ENCODE measurements at places on chromosomes 7 and 10.

GRCh38 chr7:47885987-47886811, 62.1 kb downstream of the PKD1L1 start:
- DNase-seq = no peak

GRCh38 chr10:91163269-91163868, 57.1 kb upstream of the PCGF5 start:
- peak; percentile 70 for DNase-seq

DNA sequence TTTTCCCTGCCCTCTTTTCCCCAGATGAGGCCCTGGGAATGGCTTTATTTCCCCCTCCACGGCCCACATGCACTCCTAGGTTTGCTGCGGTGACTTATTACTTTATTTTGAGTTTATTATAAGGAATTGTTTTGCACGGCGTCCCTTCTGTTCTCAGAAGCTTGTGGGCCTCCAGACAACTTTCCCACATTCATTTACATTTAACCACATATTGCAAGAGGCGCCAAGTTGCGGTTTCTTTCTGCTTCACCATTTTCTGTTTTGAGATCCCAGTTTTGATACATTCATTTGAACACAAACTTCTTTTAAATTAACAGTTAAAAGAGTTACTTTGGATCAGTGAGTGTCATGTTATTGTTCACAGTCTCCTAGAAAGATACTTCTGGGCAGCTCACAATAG, 532.5 kb upstream of the MGMT start:
- no peak for DNase-seq

GRCh38 chr7:128029405-128029995, 1.7 kb downstream of the LRRC4 start:
- no peak for DNase-seq

DNA sequence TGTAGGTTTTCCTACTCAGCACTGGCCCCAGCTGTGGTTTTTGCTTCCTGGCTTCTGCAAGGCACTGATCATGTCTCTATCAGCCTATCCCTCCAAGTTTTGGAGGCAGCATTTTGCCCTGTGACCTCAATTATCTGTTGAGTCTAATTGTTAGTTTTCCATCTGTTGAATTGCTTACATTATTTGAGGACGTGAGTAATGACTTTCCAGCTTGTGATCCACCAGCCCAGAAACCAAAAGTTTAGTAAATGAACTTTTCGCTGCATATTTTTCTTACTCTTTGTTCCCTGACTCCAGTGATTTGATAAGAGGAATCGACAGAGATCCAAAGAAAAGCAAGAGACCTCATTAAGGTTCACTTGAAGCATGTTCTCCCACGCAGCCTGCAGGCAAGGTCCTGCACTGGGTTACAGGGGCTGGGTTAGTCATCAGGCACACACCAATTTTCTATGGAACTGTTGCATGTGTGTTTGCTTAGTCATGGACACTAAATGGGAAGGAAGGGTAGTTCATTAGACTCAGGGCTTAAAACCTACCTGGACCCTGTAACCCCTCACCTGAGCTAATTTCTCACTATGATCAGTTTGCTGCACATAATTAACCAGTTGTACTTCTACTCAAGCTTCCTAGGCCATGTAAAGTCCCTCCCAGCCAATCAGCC, 57.2 kb downstream of the AKR1E2 start:
- no peak for DNase-seq

GRCh38 chr10:30467651-30468338, 33.8 kb downstream of the MAP3K8 start:
- no peak for DNase-seq

DNA sequence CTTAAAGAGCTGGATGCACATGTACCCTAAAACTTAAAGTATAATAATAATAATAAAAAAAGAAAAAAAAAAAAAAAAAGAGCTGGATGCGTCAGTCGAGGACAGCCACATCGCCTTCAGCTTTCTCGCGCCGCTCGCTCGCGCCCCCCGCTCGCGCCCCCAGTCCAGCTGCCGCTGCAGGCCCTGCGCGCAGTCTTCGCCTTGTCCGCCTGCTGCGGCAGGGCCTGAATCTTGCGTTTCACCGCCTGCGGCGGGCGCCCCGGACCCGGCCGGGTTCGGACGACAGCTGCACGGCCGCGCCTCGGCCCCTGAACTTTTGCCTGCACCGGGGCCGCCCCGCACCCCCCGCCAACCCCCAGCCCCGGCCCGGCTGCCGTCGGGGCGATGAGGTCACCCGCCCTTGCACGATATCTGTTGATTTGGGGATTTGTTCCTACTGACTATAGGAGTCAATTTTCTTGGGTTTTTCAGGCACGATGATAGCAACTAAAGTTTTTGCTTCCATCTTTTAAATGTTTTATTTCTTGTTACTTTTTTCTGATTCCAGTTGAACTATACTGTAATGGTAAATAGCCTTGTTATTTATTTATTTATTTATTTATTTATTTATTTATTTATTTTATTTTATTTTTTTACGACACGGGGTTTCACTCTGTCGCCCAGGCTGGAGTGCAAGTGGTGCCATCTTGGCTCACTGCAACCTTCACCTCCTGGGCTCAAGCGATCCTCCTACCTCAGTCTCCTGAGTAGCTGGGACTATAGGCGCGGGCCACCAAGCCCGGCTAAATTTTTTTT, 33.5 kb upstream of the CPN1 start:
- no peak for DNase-seq

GRCh38 chr10:26697163-26697921, at the start of gene PDSS1:
TSS of gene PDSS1 (plus strand) at chr10:26697701. CDS start at chr10:26697712, 11 bp downstream.
- DNase-seq = peak; percentile 76

GRCh38 chr10:46077141-46077554, 31.1 kb upstream of the MSMB start:
- DNase-seq = no peak

GRCh38 chr7:67550801-67551436, 554.3 kb downstream of the TYW1 start:
- DNase-seq = no peak

- no peak for DNase-seq
These were observed 17.6 kb downstream of the TCAF1 start for GRCh38 chr7:143884241-143884968.

DNA sequence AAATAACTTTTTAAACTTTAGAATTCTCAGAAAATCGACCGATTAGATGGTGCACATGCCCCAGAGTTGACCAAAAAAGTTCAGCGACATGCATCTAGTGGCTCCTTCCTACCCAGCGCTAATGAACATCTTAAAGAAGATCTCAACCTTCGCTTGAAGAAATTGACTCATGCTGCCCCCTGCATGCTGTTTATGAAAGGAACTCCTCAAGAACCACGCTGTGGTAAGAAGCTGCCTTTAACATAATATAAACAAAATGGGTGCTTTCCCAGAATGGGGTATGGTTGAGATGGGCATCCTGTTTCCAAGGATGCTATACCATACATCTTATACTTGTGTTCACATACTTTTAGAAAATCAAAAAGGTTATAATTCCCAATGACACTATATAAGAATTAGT, 24.6 kb downstream of the GLRX3 start:
- no peak for DNase-seq

DNA sequence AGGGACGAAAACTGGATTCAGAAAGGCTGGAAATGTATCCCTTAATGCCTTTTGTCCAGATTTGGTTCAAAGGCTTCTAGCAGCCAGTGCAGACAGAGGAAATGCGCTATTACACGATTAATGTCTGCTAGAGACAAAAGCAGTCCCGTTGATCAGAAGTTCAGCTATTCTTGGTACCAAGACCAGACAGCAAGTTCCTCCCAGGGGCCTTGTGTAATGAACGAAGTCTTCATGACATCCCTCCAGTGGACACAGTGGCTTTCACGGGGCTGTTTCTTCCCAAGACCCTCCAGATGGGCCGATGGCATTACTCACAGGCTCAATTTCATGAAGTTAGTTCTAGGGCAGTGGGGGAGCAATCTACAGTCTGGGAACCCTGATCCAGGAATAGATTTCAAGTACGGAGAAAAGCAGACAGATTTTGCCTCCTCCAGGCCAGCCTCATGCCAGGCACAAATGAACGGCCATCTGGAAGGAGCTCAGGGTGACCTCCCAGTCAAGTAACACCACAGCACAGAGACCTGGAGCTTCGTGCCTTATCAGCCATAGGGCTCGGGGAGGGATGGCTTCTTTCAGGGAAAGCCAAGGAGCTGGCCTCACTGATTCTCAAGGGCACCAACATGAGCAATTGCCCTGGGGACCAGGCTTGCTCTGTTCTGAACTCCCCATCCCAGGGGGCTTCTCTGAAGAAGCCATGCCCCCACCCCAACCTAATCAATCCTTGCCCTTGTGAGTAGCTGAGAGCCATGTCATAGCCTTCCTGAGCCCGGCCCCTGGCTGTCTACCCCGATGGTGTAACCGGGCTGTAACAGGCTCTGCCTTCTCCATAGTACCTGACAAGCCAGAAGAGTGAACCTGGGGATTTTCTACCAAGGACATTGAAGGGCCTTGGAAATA, 101.1 kb downstream of the PRKAG2 start:
- no peak for DNase-seq

DNA sequence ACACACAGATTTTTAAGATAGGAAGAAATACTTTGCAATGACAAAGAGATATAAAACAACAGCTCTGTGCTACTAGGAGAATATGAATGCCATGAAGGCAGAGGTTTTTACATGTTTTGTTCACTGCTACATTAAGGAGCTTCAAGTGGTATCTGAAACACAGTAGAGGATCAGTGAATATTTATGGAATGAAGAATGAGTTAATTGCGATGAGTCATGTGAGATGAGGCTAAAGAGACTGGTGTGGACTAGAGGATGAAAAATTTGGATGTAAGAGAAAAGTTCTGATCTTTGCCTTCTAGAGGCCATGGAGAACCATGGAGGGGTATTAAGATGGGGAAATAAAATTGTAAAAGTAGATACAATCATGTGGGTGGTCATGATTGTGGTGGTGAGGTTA, 434.2 kb downstream of the PHTF2 start:
- DNase-seq = no peak

Measured in CD8-positive, alpha-beta T cell (primary cell).